ENCODE measurements at places on chromosomes 7 and 10.

GRCh38 chr10:127216786-127217185, 20.4 kb upstream of the INSYN2A start:
- no peak overlapping the region for H3K4me3 ChIP-seq
- H3K27me3 ChIP-seq = no peaks in the 10 kb centered on the region
- no peaks in the 10 kb centered on the region for H3K36me3 ChIP-seq
- H3K27ac ChIP-seq = no peak overlapping the region
- no peaks in the 10 kb centered on the region for H3K4me1 ChIP-seq
- DNase-seq = no peak

DNA sequence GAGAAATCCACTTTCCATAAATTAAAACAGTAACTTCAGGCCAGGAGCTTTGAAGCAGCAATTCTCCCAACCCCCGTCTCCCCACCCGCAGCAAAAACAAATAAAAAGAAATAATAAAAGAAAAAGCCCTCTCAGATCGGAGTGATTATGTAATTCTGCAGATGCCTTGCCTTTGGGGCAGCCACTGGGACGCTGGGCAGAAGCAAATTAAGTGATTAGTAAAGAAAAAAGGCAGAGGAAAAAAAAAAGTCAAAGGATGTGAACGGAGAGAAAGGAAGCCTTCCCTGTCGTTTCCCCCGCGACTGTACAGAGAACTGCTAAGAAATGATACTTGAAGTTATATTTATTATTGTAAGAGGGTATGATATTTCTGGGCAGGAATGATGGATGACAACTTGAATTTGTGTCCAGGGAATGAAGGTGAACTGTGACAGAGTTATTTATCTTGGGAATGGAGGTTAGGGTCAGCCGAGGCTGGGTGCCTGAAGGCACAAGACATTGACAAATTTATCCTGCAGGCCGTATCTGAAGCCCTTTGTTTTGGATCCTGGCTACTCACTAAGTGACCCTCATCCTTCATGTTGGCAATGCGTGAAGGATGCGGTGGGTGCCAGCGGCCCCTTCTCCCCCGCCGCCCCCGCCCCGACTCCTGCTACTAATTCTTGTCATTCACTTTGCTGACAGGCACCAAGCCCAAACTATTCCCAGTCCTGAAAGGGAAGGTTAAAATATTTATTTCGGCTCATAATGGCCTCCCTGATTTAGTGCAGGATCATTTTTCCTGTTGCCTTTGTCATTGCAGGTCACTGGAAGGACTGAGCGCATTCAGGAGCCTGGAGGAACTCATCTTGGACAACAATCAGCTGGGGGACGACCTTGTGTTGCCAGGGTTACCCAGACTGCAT, 604.0 kb downstream of the LRMDA start:
- H3K27ac ChIP-seq = peak overlapping the region; percentile 24
- H3K4me3 ChIP-seq = peak overlapping the region; percentile 31
- no peaks in the 10 kb centered on the region for H3K27me3 ChIP-seq
- no peak for DNase-seq
- H3K4me1 ChIP-seq = peaks cover 32% of the 10 kb centered on the region

DNA sequence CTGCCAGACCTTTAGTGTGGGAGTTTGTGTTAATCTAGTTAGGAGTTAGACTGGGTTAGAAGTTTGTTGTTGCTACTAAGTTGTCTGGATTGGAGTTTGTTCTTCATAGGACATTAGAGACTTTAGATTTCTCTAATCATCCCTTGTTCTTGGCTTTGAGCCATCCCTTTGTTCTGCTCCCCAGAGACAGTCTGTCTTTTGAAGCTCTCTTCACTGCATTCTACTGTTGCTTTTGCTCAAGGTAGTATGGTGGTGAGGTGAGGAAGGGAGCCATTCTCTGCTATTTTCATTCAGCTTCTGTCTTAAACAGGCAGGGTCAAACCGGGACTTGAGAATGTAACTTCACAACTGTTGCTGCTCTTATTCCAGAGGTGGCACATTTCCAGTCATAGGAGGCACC, 10.4 kb upstream of the TARP start:
- H3K4me3 ChIP-seq = no peak overlapping the region
- no peaks in the 10 kb centered on the region for H3K36me3 ChIP-seq
- DNase-seq = no peak
- no peaks in the 10 kb centered on the region for H3K4me1 ChIP-seq

DNA sequence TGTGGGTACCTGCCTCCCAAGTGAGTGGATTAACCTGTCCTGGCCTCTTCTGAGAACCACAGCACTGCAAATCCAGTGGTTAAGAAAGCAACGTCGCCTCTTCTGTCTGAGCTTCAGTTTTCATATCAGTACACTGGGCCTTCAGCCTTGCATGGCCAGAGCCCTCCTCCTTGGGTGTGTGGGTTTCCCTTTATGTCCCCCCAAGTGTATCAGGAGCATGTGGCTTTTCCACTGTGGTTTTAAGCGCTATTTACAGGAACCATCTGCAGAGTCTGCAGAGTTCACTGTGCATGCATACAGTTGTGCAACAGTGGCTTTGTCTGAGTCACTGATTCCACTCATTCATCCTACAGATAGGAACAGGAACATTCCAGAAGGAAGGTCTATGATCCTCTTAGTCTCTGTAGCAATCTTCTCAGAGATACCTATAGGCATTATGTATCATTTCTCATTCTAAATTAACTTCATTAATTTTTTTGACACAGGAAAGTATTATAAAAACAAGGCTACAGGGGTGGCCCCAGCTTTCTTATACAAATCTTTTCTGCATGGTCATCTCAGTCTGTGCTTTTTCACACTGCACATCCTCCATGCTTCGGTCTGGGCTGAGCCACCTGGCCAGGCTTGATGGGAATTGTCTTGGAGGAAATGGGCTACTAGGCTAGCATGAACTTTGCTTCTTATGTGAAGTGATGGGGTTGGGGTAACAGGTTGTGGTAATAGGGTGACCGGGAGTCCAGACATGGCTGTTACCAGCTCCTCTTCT, 17.1 kb downstream of the MBL2 start:
- DNase-seq = no peak
- H3K4me3 ChIP-seq = no peak overlapping the region
- H3K27me3 ChIP-seq = no peaks in the 10 kb centered on the region
- no peaks in the 10 kb centered on the region for H3K4me1 ChIP-seq
- no peak overlapping the region for H3K27ac ChIP-seq

Data from lower lobe of right lung (tissue), 2 donors.